ENCODE measurements at places on chromosomes 1 and 21.

DNA sequence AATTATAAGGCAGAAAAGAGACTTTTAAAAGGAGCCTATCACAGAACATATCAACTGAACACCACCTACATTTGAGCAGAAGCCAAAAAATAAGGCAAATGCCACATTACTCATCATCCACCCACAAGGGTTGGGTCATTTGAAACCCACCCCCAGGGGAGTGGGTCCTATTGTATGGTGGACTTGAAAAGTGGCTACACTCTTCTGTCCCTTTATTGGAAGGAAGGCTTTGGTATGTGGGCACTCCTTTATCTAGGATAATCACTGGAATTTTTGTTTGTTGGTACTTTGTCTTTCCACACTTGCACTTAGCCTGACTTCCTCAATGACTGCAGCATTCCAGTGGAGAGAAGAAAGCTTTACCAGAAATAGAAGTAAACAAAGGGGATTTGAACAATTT, 157.2 kb upstream of the COL11A1 start:
- DNase-seq: no peak

DNA sequence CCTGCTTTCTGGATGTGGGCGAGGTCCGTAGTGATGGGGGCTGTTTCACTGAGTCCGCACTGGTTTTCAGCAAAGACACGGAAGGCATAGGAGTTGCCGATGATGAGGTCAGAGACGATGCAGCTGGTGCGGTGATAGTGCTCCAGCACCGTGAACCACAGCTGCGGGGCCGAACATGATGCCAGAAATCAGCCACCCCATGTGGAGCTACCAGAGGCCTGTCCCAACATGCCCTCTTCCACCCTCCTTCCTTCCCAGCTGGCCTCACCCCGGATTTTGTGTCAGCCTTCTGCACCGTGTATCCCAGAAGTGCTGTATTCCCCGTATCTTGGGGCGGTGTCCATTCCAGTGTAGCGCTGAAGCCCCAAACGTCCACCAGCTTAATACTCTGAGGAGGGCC, 10.0 kb downstream of the MYBPHL start:
- no peak for DNase-seq

- no peak for DNase-seq
Observed at GRCh38 chr1:151835596-151835995, 4.0 kb upstream of the RORC start.

GRCh38 chr1:115677182-115677555, 35.4 kb downstream of the VANGL1 start:
- DNase-seq: no peak

GRCh38 chr21:38806153-38806941, 618 bp downstream of the ETS2 start:
- no peak for DNase-seq

GRCh38 chr1:113903501-113904292, 902 bp downstream of the AP4B1 start:
- DNase-seq: no peak

GRCh38 chr1:71222668-71223067, 141.8 kb upstream of the ZRANB2 start:
- DNase-seq: no peak

DNA sequence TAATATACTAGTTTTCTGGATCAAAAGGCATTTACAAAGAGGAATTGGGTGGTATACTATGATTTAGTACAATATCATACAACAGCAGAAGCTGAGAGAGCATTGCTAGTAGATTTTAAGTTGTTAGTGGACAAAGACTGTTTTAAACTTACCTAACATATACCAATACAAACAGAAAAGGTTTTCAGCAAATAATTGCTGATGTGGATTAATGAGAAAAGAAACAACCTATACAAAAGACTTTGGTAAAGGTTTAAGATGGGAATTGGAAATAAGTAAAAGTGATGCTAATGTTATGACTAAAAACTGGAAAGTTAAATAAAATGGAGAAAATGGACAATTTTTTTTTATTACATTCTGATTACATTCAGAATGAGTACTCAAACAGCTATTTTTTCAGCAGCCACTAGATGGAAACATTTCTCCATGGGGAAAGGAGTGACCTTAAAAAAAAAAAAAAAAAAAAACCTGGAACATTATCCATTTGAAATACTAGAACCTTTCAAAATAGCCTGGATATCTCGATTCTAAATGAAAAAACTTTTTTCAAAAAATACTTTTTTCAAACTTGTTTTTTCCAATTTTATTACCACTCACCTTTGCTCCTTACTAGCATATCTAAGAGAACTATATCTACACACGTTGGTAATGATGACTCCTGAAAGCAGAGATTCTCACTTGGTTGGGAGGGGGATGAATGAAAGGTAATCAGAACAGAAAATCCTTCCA, 55.4 kb downstream of the EPRS1 start:
- DNase-seq: no peak

GRCh38 chr1:63051886-63052285, 268.0 kb downstream of the ATG4C start:
- no peak for DNase-seq

GRCh38 chr1:154955039-154955717, 721 bp downstream of the PBXIP1 start:
- peak; percentile 92 for DNase-seq

- no peak for DNase-seq
Observed at GRCh38 chr1:23592209-23592892, 33.0 kb upstream of the ID3 start.

DNA sequence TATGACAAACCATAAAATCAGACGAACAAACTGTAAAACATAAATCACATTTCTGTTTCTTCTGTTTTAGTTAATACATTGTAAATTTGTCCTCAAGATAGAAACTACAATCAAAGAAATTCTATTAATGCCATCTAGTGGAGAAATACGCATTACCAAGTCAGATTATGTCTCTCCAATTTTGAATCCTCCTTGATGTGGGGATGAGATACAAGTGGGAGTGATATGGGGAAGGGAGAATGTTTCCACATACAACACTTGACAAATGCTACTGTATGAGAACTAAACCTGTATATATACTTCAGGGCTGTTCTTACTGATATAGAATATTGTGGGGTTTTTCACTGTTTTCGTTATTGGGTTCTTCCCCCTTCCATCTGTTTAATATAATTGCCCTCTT, 2.6 kb downstream of the HFM1 start:
- no peak for DNase-seq

- no peak for DNase-seq
Observed at GRCh38 chr1:173476197-173476664, 904 bp upstream of the PRDX6 start.

- DNase-seq: no peak
Observed at GRCh38 chr1:112532064-112532463, 23.3 kb downstream of the WNT2B start.

GRCh38 chr1:23100074-23100748, 68.4 kb downstream of the LUZP1 start:
- DNase-seq: no peak

- DNase-seq: no peak
Observed at GRCh38 chr21:37525810-37526209, 159.2 kb downstream of the DYRK1A start.

DNA sequence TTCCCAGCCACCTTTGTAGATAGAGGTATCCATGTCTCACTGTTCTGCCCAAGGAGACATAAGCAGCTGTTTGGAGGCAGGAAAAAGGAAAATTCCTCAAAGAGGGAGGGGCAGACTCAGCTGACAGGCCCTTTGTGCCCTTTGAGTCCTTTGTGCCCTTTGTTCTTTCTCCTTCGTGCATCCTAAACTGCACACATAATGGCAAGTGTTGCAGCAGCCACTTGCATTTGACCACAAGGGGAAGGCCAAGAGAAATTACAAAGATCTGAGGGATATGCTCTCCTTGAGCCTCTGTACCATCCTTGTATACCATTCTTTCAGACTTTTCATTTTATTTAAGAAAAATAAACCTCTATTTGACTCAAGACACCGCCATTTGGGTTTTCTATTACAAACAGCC, 71.8 kb upstream of the PKN2 start:
- no peak for DNase-seq

GRCh38 chr21:43269957-43270705, 101.3 kb downstream of the CRYAA start:
- no peak for DNase-seq

DNA sequence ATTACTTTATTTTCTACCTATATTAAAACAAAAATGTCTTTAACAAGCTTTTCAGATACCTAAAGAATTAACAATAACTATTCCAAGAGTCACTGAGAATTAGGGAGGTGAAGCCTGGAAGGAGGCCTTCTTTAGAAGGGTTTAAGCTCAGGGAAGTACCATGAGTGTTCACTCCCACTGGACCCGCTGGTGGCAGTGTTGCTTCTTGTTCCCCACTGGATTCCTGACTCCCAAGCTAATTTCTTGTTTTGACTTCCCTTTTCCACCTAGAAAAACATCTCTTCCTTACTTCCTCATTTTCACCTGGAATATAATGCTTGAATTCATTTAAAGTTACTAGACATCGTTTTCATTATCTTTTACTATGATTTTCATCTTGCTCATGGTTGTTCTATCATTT, 264.2 kb downstream of the HMCN1 start:
- no peak for DNase-seq

- DNase-seq: no peak
Observed at GRCh38 chr1:201728731-201729130, 100.2 kb upstream of the IPO9 start.

DNA sequence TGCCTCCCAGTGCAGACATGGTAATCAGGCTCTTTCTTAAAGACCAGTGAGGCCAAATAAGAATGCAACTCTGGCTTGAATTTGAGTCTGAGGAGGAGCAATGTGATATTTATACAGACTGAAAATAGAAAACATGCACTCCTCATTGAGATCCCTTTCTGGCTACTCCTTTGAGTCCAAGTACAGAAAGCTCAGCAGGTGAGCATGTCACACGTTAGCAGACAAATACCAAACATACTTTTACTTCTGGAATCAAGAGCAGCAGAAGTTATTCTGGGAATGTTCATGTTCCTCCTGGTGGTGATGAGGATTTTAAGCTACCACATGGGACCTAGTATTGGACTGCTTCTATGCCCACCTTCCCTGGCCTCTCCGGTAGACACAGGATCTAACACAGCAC, 48.3 kb downstream of the PGBD5 start:
- no peak for DNase-seq

DNA sequence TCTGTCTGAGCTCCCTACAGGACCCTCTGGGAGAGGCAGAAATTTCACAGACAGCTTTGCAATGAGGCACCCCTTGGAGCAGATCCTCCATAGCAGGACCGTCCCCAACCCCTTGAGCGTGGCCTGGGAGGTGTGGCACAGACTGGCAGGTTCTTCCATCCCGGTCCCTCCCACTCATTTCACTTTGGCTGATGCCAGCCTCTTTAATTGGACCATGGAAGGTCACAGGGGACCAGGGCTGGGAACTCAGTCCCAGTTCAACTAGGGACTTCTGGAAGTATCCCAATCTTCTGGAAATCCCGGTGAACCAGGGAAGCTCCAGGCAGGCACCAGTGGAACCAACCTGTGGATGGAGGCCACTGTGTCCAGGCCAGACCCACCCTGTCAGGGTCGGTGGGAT, 83.7 kb downstream of the SPSB1 start:
- no peak for DNase-seq

- DNase-seq: no peak
Observed at GRCh38 chr1:26237230-26237966, 3.4 kb downstream of the CEP85 start.

DNA sequence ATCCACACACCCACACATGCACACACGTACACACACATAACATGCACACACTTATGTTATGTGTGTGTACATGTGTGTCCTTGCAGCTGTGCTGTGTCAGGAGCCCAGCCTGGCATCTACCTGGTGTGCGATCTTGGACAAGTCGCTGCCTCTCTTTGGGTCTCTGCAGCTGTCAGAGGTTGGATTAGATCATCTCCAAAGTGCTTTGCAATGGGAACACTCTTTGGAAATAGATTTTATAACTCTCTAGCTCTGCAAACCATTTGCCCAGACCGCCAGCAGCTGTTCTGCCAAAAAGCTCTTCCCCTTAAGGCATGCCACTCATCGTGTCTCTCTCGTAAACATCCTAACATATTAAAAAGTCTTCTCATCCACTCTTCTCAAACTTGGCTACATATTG, 4.7 kb downstream of the PKP1 start:
- no peak for DNase-seq

GRCh38 chr1:182761396-182762395, 27.9 kb upstream of the NPL start:
- no peak for DNase-seq

DNA sequence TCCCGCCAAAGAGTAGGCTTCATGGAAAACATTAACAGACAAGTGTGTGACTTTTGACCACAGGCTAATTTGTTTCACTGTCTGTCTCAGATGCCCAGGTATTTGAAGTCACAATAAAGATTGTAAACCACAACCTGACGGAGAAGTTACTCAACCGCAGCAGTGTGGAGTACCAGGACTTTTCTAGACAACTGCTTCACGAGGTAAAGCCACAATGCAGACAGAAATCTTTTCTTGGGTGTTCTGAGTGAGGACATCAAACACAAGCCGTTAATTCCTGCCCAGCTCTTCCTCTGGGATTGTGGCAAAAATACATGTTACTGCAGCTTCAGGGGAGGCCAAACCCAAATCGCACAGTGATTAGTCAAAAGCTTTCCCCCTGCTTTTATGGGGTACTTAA, 31.0 kb downstream of the UMODL1 start:
- no peak for DNase-seq

DNA sequence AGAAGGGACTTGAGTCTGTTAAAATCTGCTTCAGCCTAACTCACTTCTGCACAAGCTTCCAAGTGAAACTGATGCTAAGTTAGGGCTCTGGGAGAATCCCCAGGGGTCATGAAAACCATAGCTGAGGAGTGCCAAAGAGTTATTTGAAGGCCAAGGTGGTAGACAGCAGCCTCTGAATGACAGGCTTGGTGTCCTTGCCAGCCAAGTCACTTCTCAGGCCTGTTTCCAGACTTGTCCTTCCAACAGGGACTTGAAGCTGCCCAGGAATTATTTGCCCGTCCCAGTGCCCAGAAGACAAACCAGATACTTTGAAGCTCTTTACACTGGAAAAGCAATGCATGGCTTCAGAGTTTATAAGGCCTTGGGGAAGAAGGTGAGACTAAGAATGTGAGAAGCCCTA, 33.6 kb downstream of the RNASEL start:
- DNase-seq: no peak

- DNase-seq: no peak
Observed at GRCh38 chr1:184153731-184154130, 102.2 kb downstream of the TSEN15 start.

DNA sequence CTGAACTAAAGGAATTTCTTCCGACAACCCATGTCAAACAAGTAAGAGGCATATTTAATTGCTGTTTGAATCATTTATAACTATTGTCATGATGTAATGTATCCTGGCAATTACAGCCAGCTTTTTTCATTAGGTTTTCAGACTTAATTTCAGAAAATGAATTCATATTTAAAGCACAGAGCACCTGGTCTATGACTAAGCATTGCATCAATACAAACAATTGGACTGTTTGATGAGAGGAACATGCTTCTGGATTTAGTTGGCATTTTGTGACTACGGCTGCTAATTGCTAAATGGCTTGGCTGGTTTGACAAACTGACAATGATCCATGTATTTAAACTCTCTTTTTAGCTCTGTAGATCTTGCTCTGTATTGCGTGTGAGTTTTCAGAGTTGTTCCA, 853.4 kb downstream of the NCAM2 start:
- no peak for DNase-seq
